ENCODE measurements at places on chromosomes 5 and 9. TPM values are rescaled to one million over a fixed set of nuclear protein-coding genes. Genes with fewer than 3 reads are reported as not detected.

GRCh38 chr5:170752257-170753215, 31.0 kb upstream of the GABRP start:
- no peaks in the 10 kb centered on the region for H3K27me3 ChIP-seq
- H3K4me1 ChIP-seq = peaks cover 37% of the 10 kb centered on the region
- H3K36me3 ChIP-seq = no peaks in the 10 kb centered on the region
- peak; percentile 88 for DNase-seq
- H3K27ac ChIP-seq = peak overlapping the region; percentile 70

Gene PRUNE2
- 7.8 TPM for total RNA-seq

- H3K27ac ChIP-seq = peak overlapping the region; percentile 63
- peaks cover 12% of the 10 kb centered on the region for H3K4me1 ChIP-seq
- no peak overlapping the region for H3K4me3 ChIP-seq
- DNase-seq = no peak
- no peaks in the 10 kb centered on the region for H3K27me3 ChIP-seq
These were observed 116.1 kb downstream of the WDR70 start for GRCh38 chr5:37495210-37495609.

- no peaks in the 10 kb centered on the region for H3K27me3 ChIP-seq
- no peaks in the 10 kb centered on the region for H3K4me1 ChIP-seq
- no peak for DNase-seq
- H3K27ac ChIP-seq = no peak overlapping the region
- no peak overlapping the region for H3K4me3 ChIP-seq
These were observed 309.6 kb downstream of the CWC27 start for GRCh38 chr5:65078331-65078730.

GRCh38 chr9:109098171-109098959, 21.4 kb downstream of the TMEM245 start:
- H3K27ac ChIP-seq = peak overlapping the region; percentile 96
- peaks cover 95% of the 10 kb centered on the region for H3K4me1 ChIP-seq
- H3K4me3 ChIP-seq = no peak overlapping the region
- H3K36me3 ChIP-seq = no peaks in the 10 kb centered on the region
- peak; percentile 50 for DNase-seq
- no peaks in the 10 kb centered on the region for H3K27me3 ChIP-seq

- no peak overlapping the region for H3K27ac ChIP-seq
- H3K4me1 ChIP-seq = no peaks in the 10 kb centered on the region
- no peak for DNase-seq
- no peaks in the 10 kb centered on the region for H3K27me3 ChIP-seq
These were observed 5.7 kb downstream of the PCDHB4 start for GRCh38 chr5:141127305-141127704.

Gene RNF130
- 81.0 TPM for total RNA-seq

- no peak for DNase-seq
- H3K27ac ChIP-seq = no peak overlapping the region
- H3K36me3 ChIP-seq = no peaks in the 10 kb centered on the region
These were observed 439.2 kb downstream of the NTRK2 start for GRCh38 chr9:85108746-85109145.

DNA sequence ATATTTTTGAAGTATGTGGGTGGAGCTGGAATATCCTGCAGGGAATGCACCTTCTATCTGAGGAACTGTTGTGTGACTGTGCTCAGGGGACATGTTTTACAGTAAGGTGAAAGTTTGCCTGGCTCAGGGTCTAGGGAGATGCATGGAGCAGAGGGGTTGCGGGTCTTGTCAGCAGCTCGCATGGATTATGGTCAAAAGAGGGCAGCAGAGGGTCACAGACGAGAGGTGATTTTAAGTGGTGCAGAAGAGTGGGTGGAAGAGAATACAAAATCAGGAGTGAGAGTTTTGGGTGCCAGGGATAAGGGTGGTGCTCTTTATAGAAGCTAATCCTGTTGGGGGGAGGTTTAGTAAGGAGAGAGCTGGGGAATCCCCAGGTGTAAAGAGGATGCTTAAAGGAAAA, 53.5 kb upstream of the GRIN3A start:
- H3K27ac ChIP-seq = no peak overlapping the region
- no peaks in the 10 kb centered on the region for H3K4me1 ChIP-seq
- H3K27me3 ChIP-seq = no peaks in the 10 kb centered on the region

- H3K36me3 ChIP-seq = no peaks in the 10 kb centered on the region
- DNase-seq = no peak
These were observed 7.5 kb upstream of the FAM169A start for GRCh38 chr5:74873525-74874249.

- H3K27me3 ChIP-seq = no peaks in the 10 kb centered on the region
- no peak for DNase-seq
- H3K4me1 ChIP-seq = no peaks in the 10 kb centered on the region
- H3K36me3 ChIP-seq = no peaks in the 10 kb centered on the region
These were observed 107.4 kb downstream of the SCAMP1 start for GRCh38 chr5:78467752-78468357.

- H3K27me3 ChIP-seq = no peaks in the 10 kb centered on the region
- H3K4me3 ChIP-seq = no peak overlapping the region
- no peaks in the 10 kb centered on the region for H3K36me3 ChIP-seq
- H3K27ac ChIP-seq = no peak overlapping the region
These were observed 294.0 kb upstream of the EFNA5 start for GRCh38 chr5:107964722-107965121.

DNA sequence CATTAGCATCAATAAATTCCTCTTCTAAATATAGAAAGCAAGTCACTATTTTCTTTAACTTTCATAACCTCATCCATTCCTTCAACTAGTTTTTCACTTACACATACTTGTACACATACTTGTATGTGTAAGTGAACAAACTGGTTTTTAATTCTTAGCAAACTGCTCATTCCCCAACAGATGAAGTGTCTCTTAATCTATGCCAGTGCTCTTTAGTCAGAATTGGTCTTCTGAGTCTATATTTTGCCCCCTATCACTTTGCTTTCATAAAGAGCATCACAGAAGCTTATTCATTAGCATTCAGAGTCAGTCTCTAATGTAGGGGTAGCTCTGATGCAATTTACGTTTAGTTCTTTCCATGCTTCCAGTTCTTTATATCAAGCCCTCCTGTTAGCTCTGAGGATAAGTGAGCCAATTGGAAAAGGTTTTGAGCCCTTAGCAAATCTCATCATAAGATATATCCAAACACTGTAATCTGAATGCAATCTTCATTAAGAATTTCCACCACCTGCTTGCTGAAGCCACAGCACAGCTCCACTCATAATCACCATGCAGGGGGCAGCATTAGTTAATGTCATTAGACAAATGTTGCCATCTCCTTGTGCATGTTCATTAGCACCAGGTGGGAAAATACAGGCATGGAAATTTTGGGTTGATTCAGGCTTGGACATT, 178.5 kb upstream of the SLC24A2 start:
- no peak overlapping the region for H3K27ac ChIP-seq
- H3K27me3 ChIP-seq = no peaks in the 10 kb centered on the region
- DNase-seq = no peak
- H3K36me3 ChIP-seq = no peaks in the 10 kb centered on the region
- H3K4me3 ChIP-seq = no peak overlapping the region

DNA sequence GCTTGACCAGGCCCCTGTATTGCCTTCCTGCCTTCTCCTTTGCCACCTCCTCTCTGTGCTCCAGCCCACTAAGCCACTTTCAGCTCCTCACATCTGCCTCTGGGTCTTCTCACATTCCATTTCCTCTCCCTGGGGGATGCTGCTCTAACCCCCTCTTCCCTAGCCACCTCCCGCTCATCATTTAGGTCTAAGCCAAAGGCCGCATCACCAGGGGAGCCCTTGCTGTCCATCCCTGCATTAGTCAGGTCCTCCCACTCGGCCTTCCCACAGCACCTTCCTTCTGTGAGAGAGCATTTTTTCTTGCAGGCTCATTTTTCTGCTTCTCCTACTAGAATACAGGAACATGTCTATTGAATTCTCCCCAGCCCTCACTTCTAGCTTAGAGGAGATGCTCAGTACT, 72.6 kb upstream of the GALNT10 start:
- H3K4me1 ChIP-seq = peaks cover 18% of the 10 kb centered on the region
- no peak for DNase-seq
- no peak overlapping the region for H3K27ac ChIP-seq
- H3K36me3 ChIP-seq = no peaks in the 10 kb centered on the region

DNA sequence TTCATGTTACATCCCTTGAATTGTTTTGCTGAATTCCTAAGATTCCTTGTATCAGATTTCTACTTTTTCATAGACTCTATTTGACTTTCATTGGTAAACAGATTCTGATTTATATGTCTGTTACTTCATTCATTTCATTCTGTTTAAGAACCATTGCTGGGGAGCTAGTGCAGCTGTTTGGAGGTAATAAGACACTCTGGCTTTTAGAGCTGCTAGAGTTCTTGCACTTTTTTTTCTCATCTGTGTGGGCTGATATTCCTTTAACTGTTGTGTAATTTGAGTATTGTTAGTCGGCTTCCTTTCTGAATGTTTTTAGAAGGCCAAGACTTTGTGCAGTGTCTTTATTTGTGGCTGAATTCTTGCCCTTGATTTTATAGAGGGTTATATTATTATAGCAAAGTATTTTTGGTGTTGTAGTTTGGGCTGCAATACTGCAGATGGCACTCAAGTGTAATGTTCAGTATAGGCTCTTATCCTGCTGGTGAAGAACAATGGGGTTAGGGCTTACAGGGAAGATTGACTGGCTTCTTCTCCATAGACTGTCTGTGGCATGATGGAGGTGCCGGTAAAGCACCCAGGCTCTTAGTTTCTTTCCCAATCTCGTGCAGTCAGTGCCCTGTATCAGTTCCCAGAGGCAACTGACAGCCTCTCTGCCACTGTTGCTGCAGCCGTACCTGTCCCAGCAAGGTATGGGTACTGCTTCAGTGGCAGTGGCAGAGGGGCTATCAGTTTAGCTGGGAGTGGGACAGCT, 162.2 kb downstream of the OXCT1 start:
- no peak overlapping the region for H3K4me3 ChIP-seq
- no peaks in the 10 kb centered on the region for H3K4me1 ChIP-seq
- no peaks in the 10 kb centered on the region for H3K27me3 ChIP-seq
- H3K36me3 ChIP-seq = no peaks in the 10 kb centered on the region

- no peak overlapping the region for H3K4me3 ChIP-seq
- peak overlapping the region; percentile 79 for H3K27ac ChIP-seq
- H3K4me1 ChIP-seq = peaks cover 20% of the 10 kb centered on the region
- no peak for DNase-seq
- H3K36me3 ChIP-seq = no peaks in the 10 kb centered on the region
- no peaks in the 10 kb centered on the region for H3K27me3 ChIP-seq
These were observed 3.7 kb upstream of the HOMER1 start for GRCh38 chr5:79517601-79518000.

- no peaks in the 10 kb centered on the region for H3K27me3 ChIP-seq
- no peak overlapping the region for H3K4me3 ChIP-seq
- H3K4me1 ChIP-seq = peaks cover 11% of the 10 kb centered on the region
- DNase-seq = peak; percentile 41
- no peak overlapping the region for H3K27ac ChIP-seq
These were observed 17.5 kb downstream of the SPOCK1 start for GRCh38 chr5:137481596-137481995.

DNA sequence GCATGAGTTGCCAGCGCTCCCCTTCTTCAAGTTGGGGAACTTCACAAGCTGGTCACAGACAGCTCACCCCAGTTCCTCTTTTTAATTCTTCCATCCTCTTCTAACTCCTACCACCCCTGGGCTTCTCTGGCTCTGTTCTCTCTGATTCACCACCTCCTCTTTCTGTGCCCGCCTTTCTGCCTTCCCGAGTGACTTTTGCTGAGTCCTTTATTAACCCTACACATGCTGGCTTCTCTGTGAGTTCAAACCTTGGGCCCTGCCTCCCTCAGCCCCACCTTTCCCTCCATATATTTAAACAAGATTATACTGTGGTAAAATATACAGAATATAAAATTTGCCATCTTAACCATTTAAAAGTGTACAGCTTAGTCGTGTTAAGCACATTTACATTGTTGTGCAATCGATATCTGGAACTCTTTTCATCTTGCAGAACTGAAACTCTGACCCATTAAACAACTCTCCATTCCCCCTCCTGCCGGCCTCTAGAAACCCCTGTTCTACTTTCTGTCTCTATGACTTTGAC, 32.0 kb downstream of the SLC46A2 start:
- H3K27me3 ChIP-seq = no peaks in the 10 kb centered on the region
- no peak overlapping the region for H3K27ac ChIP-seq
- DNase-seq = no peak

Gene FOXD4L5
- total RNA-seq = 0.33 TPM

- no peak overlapping the region for H3K4me3 ChIP-seq
- H3K4me1 ChIP-seq = peaks cover 7% of the 10 kb centered on the region
- no peaks in the 10 kb centered on the region for H3K27me3 ChIP-seq
- H3K36me3 ChIP-seq = no peaks in the 10 kb centered on the region
- DNase-seq = no peak
These were observed 2.6 kb upstream of the GCNT1 start for GRCh38 chr9:76456202-76456926.

Gene C9orf153
- 0.67 TPM for total RNA-seq

Gene LHFPL2
- 22.8 TPM for total RNA-seq

GRCh38 chr9:26331223-26331622, 561.4 kb downstream of the CAAP1 start:
- no peak overlapping the region for H3K4me3 ChIP-seq
- H3K4me1 ChIP-seq = peaks cover 2% of the 10 kb centered on the region
- no peak overlapping the region for H3K27ac ChIP-seq
- H3K36me3 ChIP-seq = no peaks in the 10 kb centered on the region
- DNase-seq = no peak

GRCh38 chr9:19785230-19785629, 3.6 kb downstream of the SLC24A2 start:
- H3K27ac ChIP-seq = no peak overlapping the region
- no peaks in the 10 kb centered on the region for H3K27me3 ChIP-seq
- DNase-seq = no peak
- H3K4me3 ChIP-seq = no peak overlapping the region
- H3K4me1 ChIP-seq = no peaks in the 10 kb centered on the region

Gene FOXD4
- total RNA-seq = 0.89 TPM

DNA sequence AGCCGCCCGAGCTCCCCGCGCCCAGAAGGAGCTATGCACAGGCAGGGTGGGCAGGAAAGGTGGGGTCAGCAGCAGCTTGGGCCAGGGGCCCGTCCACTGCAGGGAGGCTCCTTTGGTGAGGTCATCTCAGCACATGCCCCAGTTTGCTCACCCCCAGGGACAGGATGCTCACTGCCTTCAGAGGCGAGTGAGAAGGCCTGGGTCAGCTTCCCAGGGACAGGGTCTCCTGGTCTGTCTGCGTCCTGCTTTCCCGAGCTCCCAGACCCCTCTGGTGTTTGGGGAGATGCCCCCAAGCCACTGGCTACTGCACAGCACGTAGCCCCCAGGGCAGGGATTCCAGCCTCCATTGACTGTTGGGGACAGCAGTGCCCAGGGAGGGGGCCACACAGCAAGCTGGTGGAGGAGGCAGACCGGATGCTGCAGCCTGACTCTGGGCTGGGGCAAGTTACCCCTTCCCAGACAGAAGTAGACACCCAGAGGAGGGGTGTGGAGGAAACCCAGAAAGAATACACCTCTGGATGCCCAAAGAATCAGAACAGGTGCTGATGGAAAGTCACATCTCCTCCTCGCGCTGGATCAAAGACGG, 581 bp upstream of the SARDH start:
- H3K27me3 ChIP-seq = no peaks in the 10 kb centered on the region
- no peak overlapping the region for H3K4me3 ChIP-seq
- H3K36me3 ChIP-seq = no peaks in the 10 kb centered on the region

Measured in thyroid gland (tissue), 4 donors.